ENCODE measurements at places on chromosomes 12 and 14. TPM values are rescaled to one million over a fixed set of nuclear protein-coding genes. Genes with fewer than 3 reads are reported as not detected.

DNA sequence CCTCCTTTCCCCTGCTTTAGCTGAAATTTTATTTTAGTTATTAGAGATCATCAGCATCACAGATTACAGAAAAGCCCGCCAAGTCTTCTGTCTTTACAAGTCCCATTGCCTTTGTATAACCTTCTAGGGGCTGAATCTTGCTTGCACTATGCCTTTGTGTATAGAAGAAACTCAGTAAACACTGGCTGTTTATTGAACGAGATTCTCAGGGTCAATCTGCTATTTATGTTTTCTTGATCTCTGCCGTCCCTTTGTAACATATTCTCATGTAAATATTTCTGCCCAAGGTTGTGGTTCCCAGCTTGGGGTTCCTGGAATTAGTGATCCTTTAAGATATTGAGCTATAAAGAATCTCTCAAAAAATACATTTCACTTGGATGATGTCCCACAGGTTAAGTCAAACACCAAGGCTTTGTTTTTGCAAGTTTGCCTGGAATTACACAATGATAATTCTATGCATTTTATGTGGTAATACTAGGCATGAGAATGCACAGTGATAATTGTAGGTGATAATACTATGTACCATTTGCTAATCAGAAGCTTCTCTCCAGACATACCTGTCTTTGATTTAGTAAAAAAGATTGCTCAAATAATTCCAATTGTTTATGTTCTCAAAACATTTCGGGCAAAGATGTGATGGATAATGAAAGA lies 40.6 kb upstream of the FGF6 start:
- H3K36me3 ChIP-seq, result peaks cover 46% of the 10 kb centered on the region
- H3K4me3 ChIP-seq, result no peak overlapping the region
- no peak for DNase-seq
- H3K4me1 ChIP-seq, result no peaks in the 10 kb centered on the region

GRCh38 chr12:103929784-103930033 lies 501 bp upstream of the HSP90B1 start:
- peaks cover 50% of the 10 kb centered on the region for H3K4me1 ChIP-seq
- H3K36me3 ChIP-seq, result no peaks in the 10 kb centered on the region
- peak overlapping the region; percentile 95 for H3K27ac ChIP-seq
- DNase-seq, result no peak
- no peaks in the 10 kb centered on the region for H3K27me3 ChIP-seq

DNA sequence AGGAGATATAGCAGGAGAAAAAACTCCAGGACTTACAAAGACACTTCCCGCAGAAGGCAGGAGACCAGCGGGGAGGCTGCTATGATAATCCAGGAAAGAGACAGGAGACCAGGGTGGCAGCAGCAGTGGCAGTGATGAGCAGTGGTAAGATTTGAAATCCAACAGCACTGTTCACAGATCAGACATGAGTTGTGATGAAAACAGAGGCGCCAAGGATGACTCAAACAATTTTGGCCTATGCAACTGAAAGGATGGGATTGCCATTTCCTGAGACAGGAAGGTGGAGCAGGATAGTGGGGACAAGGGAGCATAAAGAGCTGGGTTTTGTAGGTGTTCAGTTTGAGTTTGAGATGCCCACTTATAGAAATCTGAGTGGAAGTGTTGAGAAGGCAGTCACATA lies 108.6 kb upstream of the DYRK2 start:
- H3K27ac ChIP-seq, result no peak overlapping the region
- H3K36me3 ChIP-seq, result no peaks in the 10 kb centered on the region
- H3K27me3 ChIP-seq, result no peaks in the 10 kb centered on the region
- H3K4me1 ChIP-seq, result no peaks in the 10 kb centered on the region
- no peak for DNase-seq

DNA sequence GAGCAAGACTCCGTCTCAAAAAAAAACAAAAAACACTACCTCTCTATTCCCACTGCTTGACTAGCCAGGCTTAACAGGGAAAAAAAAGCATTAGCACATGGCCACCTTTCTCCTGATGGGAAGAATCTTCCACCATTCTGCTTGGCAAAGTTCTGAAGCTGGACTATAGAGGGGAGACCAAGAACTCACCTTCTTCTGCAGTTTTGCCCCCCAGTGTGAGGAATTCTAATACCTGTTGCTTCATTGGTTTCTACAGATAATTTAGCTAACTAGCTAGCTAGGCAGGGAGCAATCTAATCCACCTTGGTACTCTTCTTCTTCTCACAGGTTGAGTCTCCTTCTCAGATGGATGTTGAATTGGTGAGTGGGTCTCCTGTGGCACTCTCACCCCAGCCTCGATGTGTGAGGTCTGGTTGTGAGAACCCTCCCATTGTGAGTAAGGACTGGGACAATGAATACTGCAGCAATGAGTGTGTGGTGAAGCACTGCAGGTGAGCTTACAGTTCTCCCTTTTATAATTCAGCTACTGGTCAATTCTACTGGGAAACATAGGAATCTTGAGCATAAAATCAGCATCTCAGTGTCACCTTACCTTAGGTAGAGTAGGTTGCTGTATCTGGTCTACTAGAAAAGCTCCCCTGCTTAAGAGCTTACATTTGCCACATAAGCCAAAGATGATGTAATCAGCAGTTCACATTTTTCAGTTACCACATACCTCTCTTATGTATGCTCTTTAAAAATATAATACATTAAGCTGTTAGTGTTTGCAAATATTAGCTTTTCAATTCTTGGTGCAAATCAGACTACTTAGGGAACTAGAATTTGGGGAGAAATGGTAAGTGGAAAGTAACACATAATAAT lies 16.0 kb downstream of the METTL3 start:
- H3K27ac ChIP-seq, result peak overlapping the region; percentile 76
- no peaks in the 10 kb centered on the region for H3K4me1 ChIP-seq
- no peak for DNase-seq
- H3K4me3 ChIP-seq, result no peak overlapping the region

DNA sequence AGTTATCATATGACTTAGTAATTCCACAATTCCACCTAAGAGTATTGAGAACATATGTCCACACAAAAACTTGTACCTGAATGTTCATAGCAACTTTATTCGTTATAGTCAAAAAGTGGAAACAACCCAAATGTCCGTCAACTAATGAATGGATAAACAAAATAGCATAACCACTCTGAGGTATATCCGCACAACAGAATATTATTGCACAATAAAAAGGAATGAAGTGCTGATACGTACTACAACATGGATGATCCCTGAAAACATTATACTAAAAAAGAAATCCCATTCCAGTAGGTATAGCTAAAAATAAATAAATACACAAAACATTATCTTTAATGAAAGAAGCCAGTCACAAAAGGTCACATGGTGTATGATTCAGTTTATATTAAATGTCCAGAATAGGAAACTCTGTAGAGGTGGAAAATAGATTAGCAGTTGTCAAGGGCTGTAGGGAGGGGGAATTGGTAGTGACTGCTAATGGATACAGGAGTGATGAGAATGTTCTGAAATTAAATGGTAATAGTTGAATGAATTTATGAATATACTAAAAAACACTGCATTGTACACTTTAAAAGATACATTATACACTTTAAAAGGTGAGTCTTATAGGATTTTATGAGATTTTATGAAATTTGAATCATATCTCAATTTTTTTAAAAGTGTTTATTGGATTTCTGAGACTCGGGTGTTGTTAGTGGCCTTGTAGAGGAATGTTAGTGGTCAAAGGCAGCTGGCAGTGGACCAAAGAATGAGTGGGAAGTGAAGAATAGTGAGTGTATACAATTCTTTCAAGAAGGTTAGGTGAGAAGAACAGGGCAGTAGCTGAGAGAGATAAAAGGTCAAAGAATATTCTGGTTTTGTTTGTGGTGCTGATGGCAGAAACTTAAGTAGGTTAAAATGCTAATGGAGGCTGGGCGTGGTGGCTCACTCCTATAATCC lies 36.3 kb upstream of the BAZ1A start:
- no peak overlapping the region for H3K4me3 ChIP-seq
- DNase-seq, result no peak
- H3K27me3 ChIP-seq, result no peaks in the 10 kb centered on the region
- H3K27ac ChIP-seq, result no peak overlapping the region
- no peaks in the 10 kb centered on the region for H3K4me1 ChIP-seq

DNA sequence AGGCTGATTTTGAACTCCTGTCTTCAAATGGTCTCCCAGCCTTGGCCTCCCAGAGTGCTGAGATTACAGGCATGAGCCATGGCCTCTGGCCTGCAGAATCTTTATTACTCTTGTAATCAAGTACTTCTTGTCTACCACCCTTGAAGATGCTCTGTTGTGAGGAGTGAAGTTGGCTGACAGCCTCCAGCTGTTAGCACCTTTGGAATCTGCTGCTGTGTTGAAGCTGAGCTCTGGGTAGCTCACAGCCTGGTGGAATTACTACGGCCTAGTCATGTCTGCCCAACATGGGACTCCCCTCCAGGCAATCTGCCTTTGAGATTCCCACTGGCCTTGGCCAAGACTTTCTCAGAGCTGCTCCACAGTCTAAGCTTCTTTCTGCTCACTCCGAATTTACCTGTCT lies 5.8 kb upstream of the C12orf75 start:
- no peak overlapping the region for H3K27ac ChIP-seq
- no peak for DNase-seq
- no peaks in the 10 kb centered on the region for H3K27me3 ChIP-seq
- no peaks in the 10 kb centered on the region for H3K36me3 ChIP-seq
- no peak overlapping the region for H3K4me3 ChIP-seq

DNA sequence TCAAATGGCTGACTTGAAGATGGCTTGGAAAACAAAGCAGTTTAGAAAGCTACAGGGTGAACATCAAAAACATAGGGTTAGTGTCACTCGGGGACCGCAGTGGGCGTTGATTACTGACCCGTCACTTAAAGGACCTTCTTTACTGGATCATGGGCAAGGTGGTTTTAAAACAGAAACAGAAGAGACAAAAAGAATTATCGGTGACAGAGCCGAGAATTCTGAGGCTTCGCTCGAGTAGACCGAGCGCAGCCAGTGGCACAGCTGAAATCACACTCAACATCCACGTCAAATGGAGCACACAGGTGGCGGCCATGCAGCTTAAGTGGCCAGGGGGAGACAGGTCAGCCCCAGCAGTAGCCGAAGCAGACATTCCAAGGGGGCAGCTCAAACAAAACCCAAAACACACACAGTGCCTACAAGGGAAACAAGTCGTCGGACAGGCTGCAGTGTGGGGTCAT lies 17.3 kb downstream of the SNRNP35 start:
- H3K36me3 ChIP-seq, result peaks cover 38% of the 10 kb centered on the region
- no peaks in the 10 kb centered on the region for H3K27me3 ChIP-seq
- no peak for DNase-seq
- no peaks in the 10 kb centered on the region for H3K4me1 ChIP-seq
- H3K4me3 ChIP-seq, result no peak overlapping the region

DNA sequence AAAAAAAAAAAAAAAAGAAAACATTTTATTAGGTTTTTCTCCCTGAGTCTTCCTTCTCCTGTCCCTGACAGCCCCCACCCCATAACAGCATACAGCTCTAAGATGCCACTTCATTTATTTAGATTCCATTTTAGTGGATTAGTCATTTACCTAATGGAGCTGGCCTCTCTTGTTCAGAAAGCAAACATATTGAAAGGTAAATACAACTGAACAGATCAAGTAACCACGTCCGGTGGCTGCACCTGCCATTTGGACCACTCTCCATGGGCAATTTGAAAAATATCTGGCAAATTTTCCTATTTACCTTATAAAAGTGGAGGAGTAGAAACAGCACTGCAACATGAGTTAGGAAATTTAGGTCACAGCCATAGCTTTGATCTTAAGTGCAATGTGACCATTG lies 254.6 kb downstream of the C12orf42 start:
- peak; percentile 49 for DNase-seq
- no peaks in the 10 kb centered on the region for H3K4me1 ChIP-seq
- no peaks in the 10 kb centered on the region for H3K27me3 ChIP-seq
- H3K36me3 ChIP-seq, result no peaks in the 10 kb centered on the region
- no peak overlapping the region for H3K4me3 ChIP-seq

GRCh38 chr12:104958805-104959334 lies 780 bp upstream of the SLC41A2 start:
- DNase-seq, result no peak
- H3K36me3 ChIP-seq, result no peaks in the 10 kb centered on the region
- peak overlapping the region; percentile 64 for H3K4me3 ChIP-seq
- H3K27me3 ChIP-seq, result peaks cover 61% of the 10 kb centered on the region
- peaks cover 24% of the 10 kb centered on the region for H3K4me1 ChIP-seq

- H3K27ac ChIP-seq, result no peak overlapping the region
- no peaks in the 10 kb centered on the region for H3K36me3 ChIP-seq
- no peaks in the 10 kb centered on the region for H3K27me3 ChIP-seq
- DNase-seq, result no peak
- H3K4me1 ChIP-seq, result no peaks in the 10 kb centered on the region
- no peak overlapping the region for H3K4me3 ChIP-seq
Observed at GRCh38 chr14:89392181-89392580, 24.9 kb downstream of the FOXN3 start.

GRCh38 chr12:70581208-70581607 lies 56.0 kb downstream of the PTPRB start:
- no peaks in the 10 kb centered on the region for H3K4me1 ChIP-seq
- no peak for DNase-seq
- H3K4me3 ChIP-seq, result no peak overlapping the region
- no peaks in the 10 kb centered on the region for H3K27me3 ChIP-seq
- H3K27ac ChIP-seq, result no peak overlapping the region

DNA sequence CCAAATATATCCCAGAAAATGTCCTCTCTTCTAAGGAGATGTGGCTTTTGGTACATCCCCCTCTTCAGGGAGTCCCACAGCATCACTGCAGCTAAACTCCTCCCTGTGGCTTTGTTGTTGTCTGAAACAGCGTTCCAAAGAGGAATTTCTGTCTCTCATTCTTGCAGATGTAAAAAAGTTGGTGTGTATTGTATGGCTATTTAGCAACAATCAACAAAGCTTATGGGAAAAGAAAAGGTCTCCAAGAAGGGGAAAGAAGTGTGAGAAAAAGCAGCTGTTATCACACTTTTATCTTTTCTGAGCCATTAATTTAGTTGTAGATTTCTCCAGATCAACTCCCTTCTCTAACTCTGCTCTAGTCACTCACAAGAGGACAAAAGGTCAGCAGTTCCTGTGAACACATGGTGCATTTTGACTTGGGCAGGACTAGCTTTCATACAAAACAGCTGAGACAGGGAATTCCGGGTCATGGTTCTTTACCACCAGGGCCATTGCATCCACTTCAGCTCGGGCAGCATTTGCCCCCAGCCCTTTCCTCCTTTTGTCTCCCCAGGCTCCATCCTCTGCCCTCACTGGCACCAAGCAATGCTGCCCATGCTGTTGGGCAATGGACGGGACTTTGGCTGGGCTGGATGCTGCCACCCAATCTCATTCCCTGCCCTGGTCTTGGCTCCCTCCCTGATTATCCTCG lies 184.7 kb downstream of the TMX1 start:
- H3K27me3 ChIP-seq, result no peaks in the 10 kb centered on the region
- no peak for DNase-seq
- no peaks in the 10 kb centered on the region for H3K4me1 ChIP-seq
- H3K36me3 ChIP-seq, result no peaks in the 10 kb centered on the region
- H3K4me3 ChIP-seq, result no peak overlapping the region
- no peak overlapping the region for H3K27ac ChIP-seq

DNA sequence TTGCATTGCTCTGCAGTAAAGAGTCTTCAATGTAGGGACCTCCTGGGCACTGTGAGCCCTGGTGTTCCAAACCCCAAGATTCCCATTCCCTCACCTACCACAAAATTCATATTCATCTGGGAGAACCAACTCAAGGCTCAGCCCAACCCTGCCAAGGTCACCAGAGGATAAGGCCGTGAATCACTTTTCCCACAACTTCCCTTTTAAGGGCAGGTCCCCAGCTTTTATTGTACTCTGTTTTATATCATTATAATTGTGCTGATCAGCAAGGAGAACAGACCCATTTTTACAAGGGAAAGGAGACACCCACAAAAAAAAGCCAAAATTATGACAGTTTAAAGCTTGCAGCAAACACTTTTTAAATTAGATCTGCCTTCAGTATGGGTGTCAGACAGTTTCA lies 363.0 kb upstream of the FKBP4 start:
- H3K27me3 ChIP-seq, result no peaks in the 10 kb centered on the region
- no peak overlapping the region for H3K4me3 ChIP-seq
- DNase-seq, result no peak
- no peak overlapping the region for H3K27ac ChIP-seq

PTHLH gene
- 3.6 TPM for polyA plus RNA-seq

KCNMB4 gene
- 21.6 TPM for polyA plus RNA-seq

RNASE4 gene
- polyA plus RNA-seq, result 6.8 TPM
